Kidney (tissue), 22 donors: ENCODE measurements at places on chromosomes 6 and 20. TPM values are rescaled to one million over a fixed set of nuclear protein-coding genes. Genes with fewer than 3 reads are reported as not detected.

- H3K27me3 ChIP-seq, result no peaks in the 10 kb centered on the region
- peak overlapping the region; percentile 100 for H3K27ac ChIP-seq
Observed at GRCh38 chr20:45971425-45971674, 653 bp downstream of the ZNF335 start.

DNA sequence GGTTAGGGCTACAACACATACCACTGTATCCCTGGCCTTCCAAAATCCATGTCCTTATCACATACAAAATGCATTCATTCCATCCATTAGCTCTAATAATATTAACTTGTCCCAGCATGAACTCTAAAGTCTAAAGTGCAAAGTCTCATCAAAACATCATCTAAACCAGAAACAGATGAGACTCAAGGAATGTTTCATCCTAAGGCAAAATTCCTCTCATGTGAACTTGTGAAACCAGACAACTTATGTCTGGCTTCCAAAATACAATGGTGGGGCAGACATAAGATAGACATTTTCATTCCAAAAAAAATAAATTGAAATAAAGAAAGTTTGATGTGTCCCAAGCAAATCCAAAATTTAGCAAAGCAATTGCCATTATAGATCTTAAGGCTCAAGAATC, 257.4 kb downstream of the HTR1B start:
- no peaks in the 10 kb centered on the region for H3K4me1 ChIP-seq
- H3K27me3 ChIP-seq, result no peaks in the 10 kb centered on the region
- DNase-seq, result no peak
- H3K4me3 ChIP-seq, result no peak overlapping the region

DNA sequence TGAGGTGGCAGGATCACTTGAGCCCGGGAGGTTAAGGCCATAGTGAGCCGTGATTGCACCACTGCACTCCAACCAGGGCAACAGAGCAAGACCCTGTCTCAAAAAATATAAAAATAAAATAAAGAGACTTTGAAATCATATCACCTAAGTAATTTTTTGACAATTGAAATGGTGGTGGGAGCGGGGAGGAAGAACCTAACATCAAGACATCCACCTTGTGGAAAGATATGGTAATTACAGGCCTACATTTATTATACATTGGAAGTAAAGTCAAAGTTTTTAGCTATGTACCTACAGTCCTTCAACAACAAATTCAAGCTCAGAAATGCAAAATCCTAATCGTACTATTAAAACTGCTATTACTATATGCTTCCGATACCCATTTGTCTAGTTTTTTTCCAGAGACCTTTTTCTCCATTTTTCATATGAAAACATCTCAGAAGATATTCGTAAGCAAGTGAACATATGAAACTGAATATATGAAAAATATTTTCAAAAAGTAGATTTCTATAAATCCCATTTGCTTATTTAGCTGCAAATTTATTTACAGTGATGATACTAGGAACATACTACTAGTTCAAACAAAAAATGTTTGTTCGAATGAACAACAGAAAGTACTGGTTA, 83.3 kb downstream of the SYCP2 start:
- no peak overlapping the region for H3K27ac ChIP-seq
- no peak overlapping the region for H3K4me3 ChIP-seq
- H3K36me3 ChIP-seq, result no peaks in the 10 kb centered on the region
- H3K4me1 ChIP-seq, result no peaks in the 10 kb centered on the region
- peak; percentile 58 for DNase-seq

LPA gene
- total RNA-seq, result not detected

EPHA7 gene
- 27.0 TPM for total RNA-seq

BPIFB2 gene
- total RNA-seq, result not detected
